ENCODE measurements at places on chromosomes 7 and 10.
A peak's percentile ranks its signal among the peaks of the same experiment; 100 is the strongest.

DNA sequence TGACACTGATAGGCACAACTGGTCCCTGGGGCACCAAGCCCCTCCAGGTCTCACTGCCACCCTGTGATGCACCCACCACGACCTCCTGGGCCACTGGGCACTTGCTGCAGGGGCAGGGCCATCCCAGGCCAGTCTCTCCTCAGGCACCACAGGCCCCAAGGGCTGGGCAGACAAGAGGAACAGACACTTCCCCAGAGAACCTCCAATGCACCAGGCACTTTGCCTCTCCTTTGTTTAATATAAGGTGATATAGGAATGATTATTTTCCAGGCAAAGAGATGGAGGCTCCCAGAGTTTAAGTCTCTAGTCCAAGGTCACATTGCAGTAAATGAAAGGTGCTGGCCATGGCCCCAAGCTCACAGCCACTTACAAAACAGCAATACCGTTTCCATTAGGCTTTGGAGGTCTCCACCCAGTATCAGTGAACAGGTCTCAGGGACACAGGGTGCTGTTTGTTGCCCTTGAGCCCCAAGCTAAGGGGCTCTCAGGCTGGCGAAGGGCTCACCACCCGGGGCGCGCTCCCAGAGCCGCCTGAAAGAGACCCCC is 4.5 kb downstream of the DEPP1 start:
- DNase-seq, result no peak

DNA sequence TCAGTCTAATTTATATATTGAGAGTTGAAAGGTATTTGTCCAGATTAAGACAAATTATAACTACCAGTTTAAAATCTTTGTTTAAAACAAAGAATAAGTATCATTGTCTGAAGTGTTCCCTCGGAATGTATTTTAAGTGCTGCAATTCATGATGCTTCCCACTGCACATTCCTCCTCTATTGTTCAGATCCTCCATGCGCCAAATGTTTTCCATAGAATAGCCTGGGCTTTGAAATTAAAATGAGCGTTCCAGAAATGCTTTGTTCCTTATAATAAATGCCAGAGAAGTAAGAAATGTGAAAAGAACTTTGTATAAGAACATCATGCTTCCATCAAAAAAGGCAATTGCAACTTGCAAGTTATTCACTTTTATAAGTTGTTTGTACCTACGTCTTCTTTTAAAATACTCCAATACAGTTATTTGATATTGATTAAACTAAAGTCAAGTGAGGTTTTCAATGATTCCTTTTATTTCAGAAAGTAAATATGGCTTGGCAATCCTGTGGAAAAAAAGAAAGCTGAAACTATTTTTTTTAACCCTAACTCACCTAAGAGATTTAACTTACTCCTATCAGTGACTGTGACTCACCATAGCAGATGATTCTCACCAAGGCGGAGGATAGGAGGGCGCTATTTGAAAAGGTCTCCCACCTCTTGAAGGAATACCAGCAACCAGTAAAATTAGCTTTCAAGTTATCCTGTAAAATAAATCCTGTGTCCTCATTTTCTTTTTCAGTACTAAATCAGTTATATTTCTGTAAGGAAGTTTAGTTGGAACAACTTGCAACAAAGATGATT is 85.8 kb downstream of the CTNNA3 start:
- DNase-seq, result no peak

- peak; percentile 29 for DNase-seq
Measured at GRCh38 chr10:113053091-113053490, 103.0 kb downstream of the TCF7L2 start.

DNA sequence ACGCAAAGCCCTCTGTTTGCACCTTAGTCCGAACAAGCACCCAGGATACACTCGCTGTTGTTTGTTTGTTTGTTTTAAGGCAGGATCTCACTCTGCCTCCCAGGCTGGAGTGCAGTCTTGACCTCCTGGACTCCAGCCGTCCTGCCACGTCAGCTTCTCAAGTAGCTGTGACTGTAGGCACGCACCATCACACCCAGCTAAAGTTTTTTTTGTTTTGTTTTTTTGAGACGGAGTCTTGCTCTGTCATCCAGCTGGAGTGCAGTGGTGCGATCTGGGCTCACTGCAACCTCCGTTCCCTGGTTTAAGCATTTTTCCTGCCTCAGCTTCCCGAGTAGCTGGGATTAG is 76.8 kb downstream of the CTBP2 start:
- peak; percentile 90 for DNase-seq

DNA sequence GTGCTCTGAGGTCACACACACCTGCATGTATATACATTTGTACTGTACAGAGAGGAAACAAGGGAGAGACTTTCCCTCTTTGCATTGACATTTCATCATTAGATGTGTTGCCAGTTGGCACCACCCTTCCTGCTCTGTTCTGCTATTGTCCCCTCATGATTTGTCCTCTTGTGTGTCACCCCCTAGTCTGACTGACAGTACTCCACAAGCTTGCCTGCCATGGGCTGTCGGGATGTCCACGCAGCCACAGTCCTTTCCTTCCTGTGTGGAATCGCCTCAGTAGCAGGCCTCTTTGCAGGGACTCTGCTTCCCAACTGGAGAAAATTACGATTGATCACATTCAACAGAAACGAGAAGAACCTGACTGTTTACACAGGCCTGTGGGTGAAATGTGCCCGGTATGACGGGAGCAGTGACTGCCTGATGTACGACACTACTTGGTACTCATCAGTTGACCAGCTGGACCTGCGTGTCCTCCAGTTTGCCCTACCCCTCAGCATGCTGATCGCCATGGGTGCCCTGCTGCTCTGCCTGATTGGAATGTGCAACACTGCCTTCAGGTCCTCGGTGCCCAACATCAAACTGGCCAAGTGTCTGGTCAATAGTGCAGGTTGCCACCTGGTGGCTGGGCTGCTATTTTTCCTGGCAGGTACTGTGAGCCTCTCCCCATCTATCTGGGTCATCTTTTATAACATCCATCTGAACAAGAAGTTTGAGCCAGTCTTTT is 9.4 kb downstream of the CLDN12 start:
- no peak for DNase-seq

DNA sequence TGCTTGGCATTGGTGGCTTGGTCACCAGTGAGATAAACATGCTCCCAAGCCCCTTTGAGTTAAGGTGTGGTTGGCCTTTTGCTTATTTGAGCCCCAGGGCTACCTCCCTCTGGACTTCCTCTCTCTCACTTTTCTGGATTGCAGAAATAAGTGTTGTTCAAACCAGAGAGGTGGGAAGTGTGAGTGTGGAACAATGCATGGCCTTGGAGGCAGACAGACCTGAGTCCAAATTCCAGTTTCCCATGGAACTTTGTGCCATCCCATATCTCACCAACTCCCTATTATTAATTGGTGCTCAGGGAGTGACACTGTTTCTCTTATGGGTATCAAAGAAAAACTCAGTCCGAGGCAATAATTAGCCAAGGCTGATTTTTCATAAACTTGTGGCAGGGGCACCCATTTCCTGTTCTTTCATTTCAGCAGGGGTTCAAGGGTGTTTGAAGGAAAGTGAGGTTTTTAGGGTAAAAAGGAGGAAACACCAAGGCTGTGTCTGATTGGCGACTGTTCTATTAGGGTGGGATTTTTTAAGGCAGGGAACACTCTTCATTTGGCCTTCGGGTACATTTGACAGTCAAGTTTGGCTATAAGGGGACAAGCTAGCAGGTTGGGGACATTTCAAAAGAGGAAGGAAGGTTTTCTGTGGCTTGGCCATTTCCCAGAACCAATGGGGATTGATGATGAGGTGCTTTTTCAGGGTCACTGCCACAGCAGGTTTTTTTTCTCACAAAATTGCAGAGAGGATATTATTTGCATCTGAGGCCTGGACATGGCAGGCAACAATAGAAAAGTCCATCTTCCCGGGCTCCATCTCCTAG is 148.8 kb upstream of the NPY start:
- DNase-seq, result no peak

- no peak for DNase-seq
Measured at GRCh38 chr7:122913608-122914007, 27.3 kb upstream of the CADPS2 start.

DNA sequence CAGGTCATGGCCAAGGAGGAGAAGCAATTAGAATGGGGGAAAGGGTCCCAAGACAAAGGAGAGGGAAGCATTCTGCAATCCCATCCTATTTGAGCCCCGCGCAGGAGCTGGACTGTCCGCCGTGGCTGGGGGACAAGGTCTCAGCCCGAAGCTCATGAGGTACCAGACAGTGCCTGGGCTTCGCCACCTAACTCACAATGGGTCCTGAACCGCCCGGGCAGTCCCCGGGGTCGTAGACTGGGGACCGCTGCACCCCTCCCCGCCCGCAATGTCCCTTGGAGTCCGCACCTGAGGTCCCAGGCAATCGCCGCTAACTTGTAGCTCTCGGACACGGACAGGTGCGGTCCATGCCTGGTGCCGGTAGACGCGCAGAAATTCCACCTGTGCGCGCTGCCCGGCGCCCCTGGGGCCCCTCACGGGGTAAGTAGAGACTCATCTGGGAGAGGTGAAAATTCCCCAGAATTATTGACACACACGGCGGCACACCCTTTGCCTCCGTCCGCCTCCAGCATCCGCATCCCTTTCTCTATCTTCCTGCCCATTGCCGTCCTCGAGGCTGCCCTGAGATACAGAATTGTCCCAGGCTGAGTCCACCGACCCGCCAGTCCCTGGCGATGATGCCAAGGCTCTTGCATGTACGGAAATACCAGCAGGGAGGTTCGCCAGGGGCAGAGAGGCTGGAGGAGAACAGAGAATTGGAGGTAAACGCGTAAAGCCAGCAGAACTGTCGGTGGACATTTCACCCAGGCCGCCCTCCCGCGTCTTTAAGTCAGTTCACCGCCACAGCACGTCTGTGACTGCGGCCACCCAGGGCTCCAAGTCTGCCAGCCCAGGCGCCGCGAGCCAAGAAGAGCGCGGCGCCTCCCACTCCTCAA is 1.8 kb downstream of the CHRM2 start:
- DNase-seq, result peak; percentile 28

DNA sequence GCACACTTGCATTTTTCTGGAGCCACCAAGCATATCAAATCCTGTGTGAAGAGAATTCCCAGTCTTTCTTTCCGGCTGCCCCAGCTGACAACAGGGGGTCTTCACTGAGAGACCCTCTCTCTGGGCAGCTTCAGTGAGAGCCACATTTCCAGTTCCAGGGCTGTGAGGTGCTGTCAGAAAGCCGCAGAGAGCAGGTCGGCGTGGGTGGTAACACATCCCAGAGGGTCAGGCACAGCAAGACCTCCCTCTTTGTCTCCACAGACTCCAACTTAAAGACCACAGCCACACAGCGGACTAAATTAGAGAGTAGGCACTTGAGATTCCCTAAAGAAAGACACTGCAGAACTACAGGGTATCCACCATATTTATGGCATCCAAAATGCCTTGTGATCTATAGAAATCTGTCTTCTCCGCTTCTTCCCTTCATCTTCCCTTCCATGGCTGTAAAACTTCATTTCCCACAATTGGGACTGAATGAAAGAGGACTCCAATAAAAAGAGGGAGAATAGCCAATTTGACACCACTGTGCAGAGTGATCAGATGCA is 116.0 kb upstream of the C7orf33 start:
- no peak for DNase-seq

DNA sequence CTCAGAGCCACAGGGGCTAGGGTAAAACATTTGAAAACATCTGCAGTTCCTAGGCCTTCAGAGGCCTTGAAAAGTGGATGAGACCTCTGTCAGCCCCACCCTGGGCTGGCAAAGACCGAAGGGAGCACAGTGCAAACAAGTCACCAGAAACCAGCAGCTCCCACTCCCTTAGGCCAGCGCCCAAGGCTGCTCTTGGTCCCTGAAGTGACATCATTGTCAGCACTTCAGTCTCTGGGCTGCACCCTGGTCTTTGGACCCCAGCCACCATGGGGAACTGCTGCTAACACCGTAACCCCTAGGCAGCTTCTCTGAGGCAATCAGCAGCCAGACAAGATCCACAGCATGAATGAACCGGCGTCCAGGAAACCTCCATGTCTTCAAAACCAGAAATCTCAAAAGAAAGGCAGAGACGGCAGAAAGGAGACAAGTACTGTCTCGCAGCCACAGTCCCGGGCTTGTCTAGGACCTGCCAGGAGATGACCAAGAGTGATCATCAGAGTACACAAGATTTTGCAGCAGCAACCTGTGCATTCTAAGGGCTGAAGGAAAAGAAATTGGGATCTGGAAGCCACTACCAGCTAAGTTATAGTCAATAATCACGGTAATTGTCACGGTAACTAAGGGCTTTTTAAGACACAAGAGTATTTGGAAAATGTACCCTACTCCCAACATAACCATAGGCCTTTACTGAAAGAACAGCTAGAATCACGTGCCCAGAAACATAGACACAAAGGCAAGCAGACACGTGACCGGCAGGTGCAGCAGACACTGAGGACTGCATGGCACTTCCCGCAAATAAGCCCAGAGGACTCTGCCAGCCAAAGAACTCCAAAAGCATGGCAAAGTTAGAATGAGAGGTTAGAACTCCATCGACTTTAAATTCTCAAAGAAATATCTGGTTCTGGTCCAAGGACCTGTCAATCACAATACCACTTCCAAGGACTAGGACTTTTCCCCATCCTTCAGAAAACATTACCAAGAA is 23.3 kb downstream of the CPXM2 start:
- no peak for DNase-seq

DNA sequence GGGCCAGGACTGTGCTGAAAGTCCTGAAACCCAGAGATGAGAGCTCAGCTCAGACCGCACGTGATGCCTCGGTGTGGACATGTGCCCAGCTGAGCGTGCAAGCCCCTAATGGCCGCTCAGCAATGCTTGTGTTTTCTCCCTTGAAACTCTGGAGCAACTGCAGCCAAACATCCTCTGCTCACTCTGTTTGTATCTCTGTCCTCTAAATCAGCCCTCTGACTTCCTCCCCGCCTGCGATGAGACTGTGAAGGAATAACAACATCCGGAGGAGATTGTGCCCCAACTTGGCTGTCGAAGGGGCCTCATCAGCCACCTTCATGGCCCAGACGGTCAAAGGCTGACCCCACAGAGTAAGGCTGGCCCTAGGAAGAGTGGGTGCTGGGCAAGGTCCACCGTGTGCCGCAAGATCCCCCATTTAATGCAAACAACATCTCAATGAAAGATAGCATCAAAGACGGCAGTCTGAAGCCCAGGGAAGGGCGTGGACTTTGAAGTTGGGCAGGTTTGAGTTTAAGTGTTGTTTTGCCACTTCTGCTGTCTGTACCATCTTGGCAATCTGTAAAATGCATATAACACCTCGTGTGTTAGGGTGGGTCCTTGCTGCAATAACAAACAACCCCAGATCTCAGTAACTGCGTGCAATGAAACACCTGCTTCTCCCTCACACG is 39.9 kb downstream of the CALML3 start:
- DNase-seq, result no peak

- DNase-seq, result peak; percentile 49
Measured at GRCh38 chr10:50224330-50224952, 26.9 kb downstream of the ASAH2 start.

GRCh38 chr10:1747590-1748157 is 10.3 kb upstream of the ADARB2 start:
- no peak for DNase-seq

- DNase-seq, result no peak
Measured at GRCh38 chr7:155523168-155523675, 23.1 kb downstream of the CNPY1 start.

- DNase-seq, result no peak
Measured at GRCh38 chr7:139737221-139738100, 40.3 kb downstream of the HIPK2 start.

Measured in fibroblast of gingiva (primary cell).